CD4-positive, alpha-beta T cell (primary cell): ENCODE measurements at places on chromosomes 16 and 17. TPM values are rescaled to one million over a fixed set of nuclear protein-coding genes. Genes with fewer than 3 reads are reported as not detected.

The AURKB gene
- 1.4 TPM for total RNA-seq

The CA7 gene
- not detected for total RNA-seq

The DRC7 gene
- not detected for total RNA-seq

The BAHCC1 gene
- 0.41 TPM for total RNA-seq

The OTOP3 gene
- not detected for total RNA-seq

The UMOD gene
- not detected for total RNA-seq

The GPR139 gene
- not detected for total RNA-seq

The KRTAP9-4 gene
- total RNA-seq: not detected

The ENO3 gene
- 17.2 TPM for total RNA-seq

The SLC5A10 gene
- total RNA-seq: not detected

The KRT17 gene
- not detected for total RNA-seq

The ACSF2 gene
- total RNA-seq: 13.9 TPM

The CCL13 gene
- not detected for total RNA-seq

The RCVRN gene
- total RNA-seq: not detected

The AGRP gene
- not detected for total RNA-seq

The HBA2 gene
- not detected for total RNA-seq

The MT1A gene
- total RNA-seq: not detected

The ABCC6 gene
- total RNA-seq: not detected

The CBFA2T3 gene
- total RNA-seq: 0.80 TPM

The PDE6G gene
- total RNA-seq: 0.92 TPM

The SLC16A13 gene
- 2.4 TPM for total RNA-seq

The COL1A1 gene
- total RNA-seq: 11.4 TPM

The KRTAP1-3 gene
- total RNA-seq: not detected

The TLCD2 gene
- total RNA-seq: 0.34 TPM

The TMEM92 gene
- not detected for total RNA-seq

The CD7 gene
- total RNA-seq: 225 TPM

The PDILT gene
- not detected for total RNA-seq

The STH gene
- not detected for total RNA-seq

The ITGB3 gene
- total RNA-seq: not detected

The JPH3 gene
- not detected for total RNA-seq

The TMEM220 gene
- 3.2 TPM for total RNA-seq

The ESRP2 gene
- total RNA-seq: not detected

The C16orf96 gene
- total RNA-seq: 0.27 TPM

The TP53TG3B gene
- total RNA-seq: not detected

The ZFPM1 gene
- total RNA-seq: 22.8 TPM

The SLFN12L gene
- 23.4 TPM for total RNA-seq

The SAMD14 gene
- 0.33 TPM for total RNA-seq
